Uterine smooth muscle cell (primary cell): ENCODE measurements at places on chromosomes 3 and 15. TPM values are rescaled to one million over a fixed set of nuclear protein-coding genes. Genes with fewer than 3 reads are reported as not detected.

SIDT1 gene
- total RNA-seq: not detected in 2 replicates

SACM1L gene
- 46.8 and 50.2 TPM in 2 replicates for total RNA-seq

KNL1 gene
- 11.1 and 43.8 TPM in 2 replicates for total RNA-seq

IL17RB gene
- total RNA-seq: 0.11 and 0.12 TPM in 2 replicates

TPRG1 gene
- 0.87 and 1.8 TPM in 2 replicates for total RNA-seq

MYL3 gene
- total RNA-seq: not detected in 2 replicates

NR1I2 gene
- 0.12 TPM in 1 of 2 replicates, not detected in the other for total RNA-seq

TP63 gene
- total RNA-seq: under 0.01 and 0.25 TPM in 2 replicates

PIK3CA gene
- total RNA-seq: 42.8 and 46.5 TPM in 2 replicates

TLR9 gene
- under 0.01 TPM in 1 of 2 replicates, not detected in the other for total RNA-seq

FAM98B gene
- 8.1 and 11.0 TPM in 2 replicates for total RNA-seq

CXCR6 gene
- total RNA-seq: under 0.01 TPM in 1 of 2 replicates, not detected in the other
